ENCODE measurements at places on chromosomes 13 and 19.
A peak's percentile ranks its signal among the peaks of the same experiment; 100 is the strongest.

DNA sequence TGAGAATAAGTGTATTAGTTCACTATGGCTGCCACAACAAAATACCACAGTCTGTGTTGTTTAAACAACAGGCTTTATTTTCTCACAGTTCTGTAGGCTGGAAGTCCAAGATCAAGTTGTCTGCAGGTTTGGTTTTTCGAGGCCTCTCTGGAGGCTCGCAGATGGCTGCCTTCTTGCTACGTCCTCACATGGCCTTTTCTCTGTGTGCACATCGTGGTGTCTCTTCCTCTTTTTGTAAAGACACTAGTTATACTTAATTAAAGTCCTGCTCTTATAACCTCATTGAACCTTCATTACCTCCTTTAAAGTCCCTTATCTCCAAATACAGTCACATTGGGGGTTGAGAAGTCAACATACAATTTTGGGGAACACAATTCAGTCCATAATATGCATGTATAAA lies 10.6 kb downstream of the CSNK1A1L start:
- DNase-seq: no peak

DNA sequence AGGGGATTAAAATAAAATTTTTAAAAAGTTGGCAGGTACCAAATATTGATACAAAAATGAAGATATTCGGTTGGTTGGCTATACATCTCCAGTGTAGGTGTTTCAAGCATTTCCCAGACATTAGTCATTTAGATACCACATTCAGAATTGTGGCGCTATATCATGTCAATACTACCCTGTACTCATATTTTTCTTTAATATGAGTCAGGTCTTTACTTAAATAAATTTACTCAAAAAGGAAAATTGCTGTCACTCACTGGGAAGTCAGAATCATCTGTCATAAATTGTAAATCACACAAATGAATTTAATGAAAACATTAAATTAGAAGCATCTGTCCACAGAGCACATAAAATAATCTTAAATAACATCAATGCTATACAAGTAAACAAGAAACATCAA lies 134.2 kb downstream of the TSHZ3 start:
- no peak for DNase-seq

GRCh38 chr13:29849071-29849631 lies 1.3 kb downstream of the UBL3 start:
- peak; percentile 53 for DNase-seq

DNA sequence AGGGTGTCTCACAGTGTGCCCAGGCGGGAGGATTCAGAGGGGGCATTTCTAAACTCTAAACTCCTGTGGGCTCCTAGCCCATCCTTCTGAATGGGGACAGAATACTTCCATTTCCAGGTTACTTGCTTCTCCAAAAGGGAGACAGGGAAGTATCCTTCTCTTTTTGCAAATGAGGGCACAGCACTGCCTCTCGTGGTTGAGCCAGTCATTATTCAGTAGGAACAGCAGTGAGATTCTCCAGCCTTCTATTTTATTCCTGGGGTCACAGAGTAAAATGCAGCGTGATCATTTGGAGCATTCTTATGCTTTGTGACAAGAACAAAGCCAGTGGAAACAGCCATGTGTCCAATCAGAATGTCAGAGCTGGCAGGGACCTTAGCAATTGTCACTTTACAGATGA lies 15.7 kb upstream of the TSHZ3 start:
- DNase-seq: no peak

GRCh38 chr19:42291435-42291810 lies 10.5 kb upstream of the PRR19 start:
- no peak for DNase-seq

DNA sequence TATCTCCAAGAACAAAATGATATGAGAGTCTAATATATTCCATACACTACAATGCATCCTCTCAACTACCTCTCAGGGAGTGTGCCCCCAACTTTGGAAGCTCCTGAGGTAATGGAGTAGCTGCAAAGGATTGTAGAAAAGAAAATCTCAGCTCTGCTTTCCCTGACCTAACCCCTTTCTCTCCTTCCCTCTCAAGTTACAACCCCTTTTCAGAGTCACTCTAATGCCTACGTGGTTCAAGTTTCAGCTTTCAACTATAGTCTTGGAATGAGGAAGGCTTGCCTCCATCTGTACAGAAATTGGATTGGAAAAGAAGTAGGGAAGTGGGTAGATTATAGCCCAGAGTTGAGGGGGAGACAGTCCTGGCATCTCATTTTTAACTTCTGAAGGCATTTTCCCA lies 256.0 kb downstream of the PCDH9 start:
- no peak for DNase-seq

DNA sequence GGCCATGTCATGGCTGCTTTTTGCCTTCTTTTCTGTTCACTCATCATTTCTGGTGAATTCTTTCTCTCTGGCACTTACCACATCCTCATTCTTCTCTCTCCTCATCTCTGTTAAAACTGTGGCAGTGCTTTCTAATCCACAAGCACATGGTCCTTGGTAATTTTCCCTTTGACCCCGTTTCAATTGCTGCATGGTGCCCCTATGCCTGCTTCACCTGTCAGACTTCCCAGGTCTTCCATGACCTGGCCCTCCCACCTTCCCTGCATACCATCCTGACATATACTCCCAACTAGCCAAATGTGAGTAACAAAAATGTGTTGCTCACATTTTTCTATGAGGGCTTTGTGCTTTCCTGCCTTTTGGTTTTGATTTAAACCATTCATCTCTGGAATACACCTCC lies 286.5 kb downstream of the MTUS2 start:
- no peak for DNase-seq

DNA sequence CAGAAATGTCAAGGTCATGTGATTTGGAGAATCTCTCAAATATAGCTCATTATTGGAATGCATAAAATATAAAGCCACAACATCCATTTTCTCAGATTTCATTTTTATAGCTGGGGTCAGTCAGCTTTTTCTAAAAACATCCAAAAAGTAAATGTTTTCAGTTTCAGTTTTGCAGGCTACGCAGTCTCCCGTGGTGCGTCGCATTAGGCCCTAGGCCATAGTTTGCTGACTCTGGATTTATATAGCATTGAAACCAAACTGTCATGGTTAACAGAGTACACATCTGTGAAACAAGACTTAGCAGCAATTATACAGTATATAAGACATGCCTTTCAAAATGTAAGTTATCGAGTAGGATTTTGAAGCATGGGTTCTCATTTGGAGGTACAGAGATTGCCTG lies 140.0 kb downstream of the IRS2 start:
- no peak for DNase-seq

Data from left kidney (tissue), 8 donors.